SJCRH30 (cell line): ENCODE measurements at places on chromosomes 4 and X. TPM values are rescaled to one million over a fixed set of nuclear protein-coding genes. Genes with fewer than 3 reads are reported as not detected.
A peak's percentile ranks its signal among the peaks of the same experiment; 100 is the strongest.

GRCh38 chrX:117522725-117523700, 593.6 kb downstream of the KLHL13 start:
- no peak for DNase-seq
- H3K27ac ChIP-seq, result no peak overlapping the region
- no peaks in the 10 kb centered on the region for H3K36me3 ChIP-seq

GRCh38 chrX:153778181-153778580, 2.7 kb upstream of the SRPK3 start:
- DNase-seq, result no peak
- H3K4me1 ChIP-seq, result peaks cover 10% of the 10 kb centered on the region; the same call in 1 of the 2 replicates
- no peak overlapping the region for H3K4me3 ChIP-seq

DNA sequence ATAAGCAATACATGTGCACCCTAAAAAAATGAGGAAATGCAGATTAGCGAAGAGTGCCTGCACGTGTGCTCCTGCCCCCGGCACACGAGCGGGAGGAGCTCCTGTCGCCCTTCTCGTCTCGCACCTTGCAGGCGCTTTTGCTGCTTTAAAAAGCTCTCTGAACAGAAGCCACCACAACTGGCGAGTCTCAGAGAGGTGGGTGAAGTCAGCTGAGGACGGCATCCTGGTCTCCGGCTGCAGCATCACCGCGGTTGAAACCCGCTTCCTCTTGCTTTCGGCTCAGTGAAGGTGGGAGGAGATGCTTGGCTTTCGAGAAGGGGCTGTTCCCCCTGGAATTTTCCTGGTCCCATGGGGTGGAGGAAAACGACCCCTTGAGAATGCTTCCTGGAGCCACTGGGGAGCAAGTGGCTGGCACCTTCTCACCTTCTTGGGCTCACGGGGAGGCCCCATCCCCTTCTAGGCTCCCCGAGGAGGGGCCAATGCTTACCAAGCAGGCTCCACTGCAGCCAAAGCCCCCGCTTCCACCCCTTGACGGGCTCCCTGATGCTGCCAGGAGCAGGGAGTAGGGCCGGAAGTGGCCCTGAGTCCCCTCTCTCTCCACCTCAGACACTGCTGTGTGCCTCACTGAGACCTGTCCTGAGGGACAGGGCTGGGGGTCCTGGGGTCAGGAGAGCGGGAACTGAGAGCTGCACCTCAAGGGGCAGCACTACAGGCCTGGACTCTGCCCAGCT, 29.2 kb upstream of the MXD4 start:
- no peaks in the 10 kb centered on the region for H3K36me3 ChIP-seq
- H3K27ac ChIP-seq, result no peak overlapping the region
- no peak for DNase-seq
- H3K4me3 ChIP-seq, result no peak overlapping the region
- H3K27me3 ChIP-seq, result peaks cover 6% of the 10 kb centered on the region; the same call in 1 of the 2 replicates
- no peaks in the 10 kb centered on the region; the same call in 1 of the 2 replicates for H3K4me1 ChIP-seq

Gene IL9R
- not detected in 2 replicates for total RNA-seq

Gene NEIL3
- total RNA-seq, result 14.0 and 15.7 TPM in 2 replicates

Gene NCAPG
- total RNA-seq, result 122 and 123 TPM in 2 replicates

GRCh38 chr4:10526429-10527222, 69.4 kb upstream of the ZNF518B start:
- H3K36me3 ChIP-seq, result no peaks in the 10 kb centered on the region
- H3K4me1 ChIP-seq, result no peaks in the 10 kb centered on the region
- H3K27ac ChIP-seq, result no peak overlapping the region
- H3K27me3 ChIP-seq, result peaks cover 19% of the 10 kb centered on the region
- no peak overlapping the region for H3K4me3 ChIP-seq

- H3K27me3 ChIP-seq, result no peaks in the 10 kb centered on the region
- no peak overlapping the region for H3K4me3 ChIP-seq
- no peaks in the 10 kb centered on the region for H3K4me1 ChIP-seq
Observed at GRCh38 chr4:36614011-36614410, 332.6 kb downstream of the DTHD1 start.

- no peak overlapping the region for H3K27ac ChIP-seq
- no peaks in the 10 kb centered on the region for H3K4me1 ChIP-seq
- no peak overlapping the region for H3K4me3 ChIP-seq
- no peaks in the 10 kb centered on the region for H3K36me3 ChIP-seq
Observed at GRCh38 chrX:99549381-99549780, 860.7 kb downstream of the PCDH19 start.

DNA sequence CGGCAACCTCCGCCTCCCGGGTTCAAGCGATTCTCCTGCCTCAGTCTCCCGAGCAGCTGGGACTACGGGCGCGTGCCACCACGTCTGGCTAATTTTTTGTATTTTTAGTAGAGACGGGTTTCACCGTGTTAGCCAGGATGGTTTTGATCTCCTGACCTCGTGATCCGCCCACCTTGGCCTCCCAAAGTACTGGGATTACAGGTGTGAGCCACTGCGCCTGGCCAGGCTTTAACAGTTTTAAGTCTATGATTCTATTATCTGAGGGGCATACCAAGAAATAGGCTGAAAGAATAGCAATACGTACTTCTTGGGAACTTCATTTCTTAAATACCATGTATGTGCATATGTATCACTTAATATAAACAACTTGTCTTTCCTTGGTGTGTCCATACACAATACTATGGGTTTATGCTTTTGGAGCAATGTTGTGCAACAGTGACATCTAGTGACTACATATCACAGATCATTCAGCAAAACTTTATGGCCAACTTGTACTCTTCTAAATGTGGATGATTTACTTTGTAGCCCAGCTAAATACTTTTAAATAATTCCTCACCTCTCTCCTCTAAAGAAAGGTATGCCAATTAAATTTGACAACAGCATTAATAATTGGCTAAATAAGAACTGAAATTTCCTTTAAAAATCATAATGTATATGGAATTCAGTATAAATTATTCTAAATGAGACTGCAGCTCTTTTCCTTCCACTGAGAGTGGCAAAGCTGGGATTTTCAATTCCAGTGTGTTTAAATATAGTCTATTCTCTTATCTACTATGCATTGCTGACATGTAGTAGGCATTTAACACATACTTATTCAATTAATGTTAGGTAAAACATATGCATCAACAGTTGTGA, 10.4 kb downstream of the SLC9B1 start:
- H3K4me3 ChIP-seq, result no peak overlapping the region
- no peaks in the 10 kb centered on the region for H3K27me3 ChIP-seq
- no peaks in the 10 kb centered on the region for H3K36me3 ChIP-seq
- DNase-seq, result peak; percentile 26
- no peak overlapping the region for H3K27ac ChIP-seq

DNA sequence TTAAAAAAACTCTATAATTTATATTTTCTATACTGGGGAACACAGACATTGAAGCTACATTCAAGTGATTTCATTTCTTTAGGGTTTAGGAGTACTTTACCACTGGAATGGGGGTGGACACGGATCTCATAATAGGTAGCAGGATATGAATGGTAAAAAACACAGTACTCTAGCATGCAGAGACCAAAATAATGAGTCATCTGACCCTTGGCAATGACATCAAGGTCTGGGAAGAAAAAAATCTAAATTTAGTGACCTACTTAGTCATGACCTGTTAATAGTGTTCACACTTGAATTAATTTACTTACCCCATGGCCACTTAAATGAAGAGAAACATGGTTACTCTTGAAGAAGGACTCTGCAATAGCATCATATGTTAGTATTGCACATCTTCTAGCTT, 187.9 kb downstream of the EPHA5 start:
- DNase-seq, result no peak
- H3K4me3 ChIP-seq, result no peak overlapping the region
- no peak overlapping the region for H3K27ac ChIP-seq
- H3K27me3 ChIP-seq, result no peaks in the 10 kb centered on the region
- no peaks in the 10 kb centered on the region for H3K4me1 ChIP-seq

DNA sequence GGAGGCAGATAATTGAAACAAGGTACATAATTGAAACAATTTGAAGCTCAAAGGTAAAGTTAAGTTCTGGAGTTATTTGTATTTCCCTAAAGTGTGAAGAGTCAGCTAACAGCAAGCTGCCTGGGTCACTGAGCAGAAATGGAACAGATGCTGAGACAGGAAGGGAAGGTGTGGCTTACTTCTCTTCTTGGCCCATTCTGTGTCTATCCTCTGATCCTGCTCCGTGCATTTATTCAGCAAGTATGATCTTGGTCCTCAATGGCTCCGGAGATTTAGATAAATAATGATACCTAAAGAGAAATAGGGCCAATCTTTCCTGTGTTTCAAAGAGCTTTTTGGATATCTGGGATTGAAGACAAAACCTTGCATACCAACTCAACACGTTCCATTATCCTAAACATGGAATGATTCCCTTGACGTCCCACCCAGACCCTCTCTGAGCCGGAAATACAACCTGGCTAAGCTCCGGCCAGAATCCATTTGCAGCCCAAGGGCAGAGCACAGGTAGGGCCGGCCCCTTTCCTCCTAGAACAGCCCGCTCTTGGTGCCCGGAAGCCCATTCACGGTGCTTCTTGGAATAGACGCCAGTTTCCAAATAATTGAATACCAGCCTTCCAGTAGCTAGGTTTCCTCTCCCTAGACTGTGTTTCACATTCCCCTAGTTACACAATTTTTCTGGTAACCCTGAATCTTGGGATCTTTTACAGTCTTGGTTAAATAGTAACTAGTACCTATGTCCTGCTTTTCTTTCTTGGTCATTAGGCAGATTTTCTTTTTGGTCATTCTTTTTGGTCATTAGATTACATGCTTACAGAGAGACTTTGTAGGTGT, 211.0 kb downstream of the NWD2 start:
- H3K4me1 ChIP-seq, result peaks cover 9% of the 10 kb centered on the region
- H3K4me3 ChIP-seq, result no peak overlapping the region
- no peaks in the 10 kb centered on the region for H3K36me3 ChIP-seq
- H3K27me3 ChIP-seq, result no peaks in the 10 kb centered on the region
- H3K27ac ChIP-seq, result no peak overlapping the region

Gene HSD17B10
- total RNA-seq, result 95.4 and 116 TPM in 2 replicates

- no peak overlapping the region for H3K27ac ChIP-seq
- no peak overlapping the region for H3K4me3 ChIP-seq
- H3K36me3 ChIP-seq, result no peaks in the 10 kb centered on the region
- no peaks in the 10 kb centered on the region for H3K27me3 ChIP-seq
- H3K4me1 ChIP-seq, result peaks cover 12% of the 10 kb centered on the region
Observed at GRCh38 chrX:129648514-129649267, 6.1 kb downstream of the APLN start.

Gene RADX
- total RNA-seq, result 3.5 and 4.9 TPM in 2 replicates

DNA sequence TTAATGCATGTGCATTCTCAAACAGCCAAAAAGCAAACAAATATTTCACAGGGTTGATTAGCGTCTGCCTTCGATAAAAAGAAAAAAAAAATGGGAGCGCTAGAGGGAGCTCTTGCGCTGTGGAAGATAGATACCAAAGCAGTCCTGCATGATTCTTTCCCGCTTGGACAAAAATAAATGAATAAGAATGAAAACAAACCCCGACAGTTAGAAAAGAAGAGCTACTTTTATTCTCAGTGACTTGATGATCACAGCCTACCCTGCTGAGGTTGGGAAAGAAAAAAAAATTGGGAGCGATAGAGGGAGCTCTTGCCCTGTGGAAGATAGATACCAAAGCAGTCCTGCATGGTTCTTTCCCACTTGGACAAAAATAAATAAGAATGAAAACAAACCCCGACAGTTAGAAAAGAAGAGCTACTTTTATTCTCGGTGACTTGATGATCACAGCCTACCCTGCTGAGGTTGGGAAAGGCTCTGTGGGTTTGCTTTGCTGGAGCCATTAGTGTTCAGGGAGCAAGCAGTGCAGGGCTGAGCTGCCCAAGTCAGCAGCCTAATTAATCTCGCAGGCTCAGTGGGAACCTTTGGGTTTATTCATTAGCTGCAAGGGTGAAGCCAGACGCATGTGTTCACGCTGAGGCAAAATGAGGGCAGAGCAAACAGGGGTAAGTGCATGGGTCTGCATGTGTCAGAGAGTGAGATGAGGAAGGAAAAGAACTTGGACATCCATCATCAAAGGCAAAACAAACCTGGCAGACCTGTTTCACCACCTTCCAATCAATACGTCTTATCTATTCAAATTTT, 249.3 kb upstream of the PRKX start:
- no peaks in the 10 kb centered on the region for H3K36me3 ChIP-seq
- peak; percentile 46 for DNase-seq
- no peaks in the 10 kb centered on the region for H3K27me3 ChIP-seq

- no peak overlapping the region for H3K27ac ChIP-seq
- H3K36me3 ChIP-seq, result no peaks in the 10 kb centered on the region
- no peaks in the 10 kb centered on the region for H3K27me3 ChIP-seq
- no peak for DNase-seq
- no peak overlapping the region for H3K4me3 ChIP-seq
Observed at GRCh38 chr4:172546782-172547181, 621.8 kb upstream of the GALNT7 start.

DNA sequence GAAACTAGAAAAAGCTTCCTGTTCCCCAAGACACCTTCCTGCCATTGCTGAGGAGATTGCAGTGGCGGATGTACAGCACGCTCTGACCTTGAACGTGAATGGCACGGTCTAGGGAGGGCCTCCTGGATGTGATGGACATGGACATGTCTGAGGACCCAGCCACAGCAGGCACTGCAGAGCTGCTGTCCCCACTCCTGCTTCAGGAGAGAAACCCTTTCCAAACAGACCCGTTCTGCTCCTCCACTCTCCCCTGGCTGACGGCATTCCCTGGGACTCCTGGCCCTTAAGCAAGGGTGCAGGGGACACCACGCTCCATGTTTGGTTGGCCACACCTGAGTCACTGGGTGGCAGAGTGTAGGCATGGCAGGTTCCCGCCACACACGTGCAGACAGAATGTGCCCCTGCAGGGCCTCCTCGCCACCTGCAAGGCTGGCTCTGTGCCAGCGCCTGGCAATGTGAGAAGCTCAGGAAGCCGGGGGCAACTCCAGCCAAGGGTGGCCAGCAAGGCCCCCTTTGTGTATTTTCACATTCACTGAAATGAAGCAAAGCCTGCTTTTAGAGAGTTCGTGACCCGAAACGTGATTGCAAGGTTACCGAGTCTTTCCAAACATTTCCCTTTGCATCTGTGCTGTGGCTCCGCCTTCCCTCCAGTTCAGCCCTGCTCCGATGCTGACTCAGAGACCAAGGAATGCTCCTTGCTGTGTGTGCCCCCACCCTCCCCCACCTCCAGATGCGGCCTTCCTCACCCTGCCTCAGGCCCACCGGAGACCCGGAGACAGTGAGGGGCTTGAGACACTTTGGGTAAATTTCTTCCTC, 46.1 kb downstream of the HTRA3 start:
- no peak overlapping the region for H3K27ac ChIP-seq
- H3K4me3 ChIP-seq, result no peak overlapping the region
- no peaks in the 10 kb centered on the region for H3K36me3 ChIP-seq
- H3K4me1 ChIP-seq, result peaks cover 13% of the 10 kb centered on the region
- DNase-seq, result peak; percentile 54
- no peaks in the 10 kb centered on the region; the same call in 1 of the 2 replicates for H3K27me3 ChIP-seq

GRCh38 chr4:124178449-124179021, 534.0 kb downstream of the ANKRD50 start:
- no peak overlapping the region for H3K27ac ChIP-seq
- H3K4me3 ChIP-seq, result no peak overlapping the region
- H3K36me3 ChIP-seq, result no peaks in the 10 kb centered on the region
- H3K27me3 ChIP-seq, result no peaks in the 10 kb centered on the region

GRCh38 chr4:12110627-12111026, 681.9 kb upstream of the HS3ST1 start:
- H3K27me3 ChIP-seq, result no peaks in the 10 kb centered on the region
- DNase-seq, result no peak
- no peak overlapping the region for H3K27ac ChIP-seq
- H3K36me3 ChIP-seq, result no peaks in the 10 kb centered on the region

Gene APOO
- 28.7 and 33.8 TPM in 2 replicates for total RNA-seq

- no peak for DNase-seq
- no peaks in the 10 kb centered on the region for H3K27me3 ChIP-seq
- H3K36me3 ChIP-seq, result no peaks in the 10 kb centered on the region
- H3K27ac ChIP-seq, result no peak overlapping the region
- no peaks in the 10 kb centered on the region for H3K4me1 ChIP-seq
Observed at GRCh38 chrX:95056901-95057300, 1382.9 kb downstream of the FAM133A start.

GRCh38 chr4:112847781-112848180, 201.7 kb upstream of the ANK2 start:
- peaks cover 6% of the 10 kb centered on the region for H3K36me3 ChIP-seq
- H3K27me3 ChIP-seq, result no peaks in the 10 kb centered on the region
- no peak for DNase-seq
- H3K27ac ChIP-seq, result no peak overlapping the region

Gene PGAM4
- total RNA-seq, result not detected in 2 replicates
